Stimulated activated CD4-positive, alpha-beta T cell treated with anti-CD3 and anti-CD28 coated beads, Interleukin-1b, Interleukin-23, amount 100 ng/mL, for 1 hour (primary cell): ENCODE measurements at places on chromosomes 5 and 9.

DNA sequence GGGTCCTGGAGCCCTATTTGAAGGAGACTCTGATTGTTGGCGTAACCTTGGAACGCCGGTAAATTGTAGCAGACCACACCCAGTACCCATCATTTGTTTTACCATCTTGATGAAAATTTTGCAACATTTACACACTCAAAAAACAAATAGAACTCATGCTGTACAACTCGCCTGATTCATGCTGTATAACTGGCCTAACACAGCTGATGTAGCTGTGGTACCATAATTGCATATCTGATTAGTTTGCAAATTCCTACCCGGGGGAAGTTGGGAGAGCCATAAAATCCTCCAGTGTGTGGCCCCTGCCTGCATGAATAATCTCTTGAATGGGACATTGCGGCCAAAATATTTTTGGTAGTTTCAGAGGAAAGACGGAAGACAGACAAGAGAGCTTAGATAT, 9.7 kb downstream of the NIPAL4 start:
- DNase-seq: no peak

DNA sequence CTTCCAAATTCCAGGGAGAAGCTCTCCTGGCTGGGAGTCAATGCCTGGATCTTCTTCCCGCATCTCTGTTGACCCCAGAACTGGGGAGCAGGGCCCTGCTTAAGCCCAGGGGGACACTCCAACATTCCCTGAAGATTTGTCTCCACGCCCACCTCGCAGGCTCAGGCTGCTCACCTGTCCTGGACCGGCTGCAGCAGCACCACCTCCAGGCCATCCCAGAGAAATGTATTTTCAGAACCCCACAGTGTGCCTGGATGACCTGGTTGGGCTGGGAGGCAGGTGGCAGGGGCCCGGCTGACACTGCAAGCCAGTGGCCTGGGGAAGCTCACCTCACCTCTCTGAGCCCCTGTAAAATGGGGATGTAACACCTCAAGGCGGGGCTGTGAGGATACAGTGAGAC, 27.1 kb upstream of the ZBTB43 start:
- DNase-seq: no peak

DNA sequence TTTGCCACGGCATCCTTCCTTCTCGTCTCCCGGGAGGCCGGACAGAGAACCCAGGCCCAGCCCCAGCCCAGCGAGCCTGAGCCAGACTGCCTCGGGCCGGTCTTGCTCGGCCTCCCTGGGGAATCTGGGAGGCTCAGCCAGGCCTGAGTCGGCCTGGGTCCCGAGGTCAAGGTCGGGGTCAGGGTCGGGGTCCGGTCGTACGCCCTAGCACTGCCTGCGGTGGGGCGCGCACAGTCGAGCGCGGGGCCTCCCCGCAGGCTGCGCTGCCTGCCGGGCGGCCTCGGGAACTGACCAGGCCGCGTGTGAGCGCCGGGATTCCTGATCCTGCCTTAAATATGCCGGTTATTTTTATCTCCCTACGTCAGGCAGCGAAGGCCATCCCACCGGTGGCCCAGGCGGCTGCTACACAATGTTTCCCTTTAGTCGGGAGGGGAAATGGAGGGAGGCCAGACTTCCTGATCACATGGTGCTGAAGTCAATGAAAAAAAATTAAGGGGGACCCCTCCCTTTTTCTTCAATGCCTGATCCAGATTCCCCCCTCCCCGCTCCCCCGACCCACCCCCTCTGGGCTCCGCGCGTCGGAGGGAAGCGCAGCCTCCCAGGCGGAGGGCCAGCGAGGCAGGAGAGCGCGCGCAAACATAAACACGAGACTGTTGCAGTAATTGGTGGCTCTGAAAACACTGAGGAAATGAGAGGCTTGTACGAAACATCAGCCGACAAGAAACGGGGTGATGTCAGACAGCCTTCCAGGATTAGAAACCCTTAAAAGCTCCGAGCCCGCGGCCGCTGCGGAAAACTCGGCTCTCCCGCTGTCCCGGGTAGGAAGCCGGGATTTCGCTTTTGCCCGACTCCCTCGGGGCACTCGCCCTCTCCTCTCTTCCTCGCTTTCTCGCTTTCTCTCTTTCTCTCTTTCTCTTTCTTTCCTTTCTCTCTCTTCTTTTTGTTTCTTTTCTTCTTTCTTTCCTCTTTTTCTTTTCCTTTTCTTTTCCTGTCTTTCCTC, 148.2 kb upstream of the KLF4 start:
- DNase-seq: no peak

- DNase-seq: no peak
These were observed 884.0 kb upstream of the ACO1 start for GRCh38 chr9:31500422-31500821.

- DNase-seq: no peak
These were observed 798 bp downstream of the PITX1 start for GRCh38 chr5:135032999-135033861.
